ENCODE measurements at places on chromosomes 5 and 9.

- no peak for DNase-seq
Measured at GRCh38 chr5:33477816-33478215, 37.1 kb downstream of the TARS1 start.

DNA sequence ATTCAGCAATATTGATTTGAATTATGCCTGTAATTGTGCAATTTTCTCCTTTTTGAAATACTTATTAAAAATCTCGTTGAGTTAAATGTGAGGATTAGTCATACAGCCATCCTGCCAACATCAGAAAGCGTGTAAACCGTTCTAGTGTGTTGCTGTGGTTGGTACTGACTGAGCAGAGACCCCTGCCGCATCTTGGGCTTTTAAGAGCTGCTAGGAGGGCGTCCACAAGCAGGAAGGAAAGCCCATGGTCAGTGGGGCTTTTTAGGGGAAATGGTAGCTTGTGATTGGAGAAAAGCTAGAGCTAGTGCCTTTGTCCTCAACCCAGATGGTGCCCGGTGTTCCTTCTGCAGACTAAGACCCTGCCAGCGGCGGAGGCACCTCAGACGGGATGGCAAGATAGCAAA, 1.3 kb downstream of the SDHA start:
- DNase-seq, result no peak

- peak; percentile 12 for DNase-seq
Measured at GRCh38 chr5:60668686-60669304, 31.2 kb downstream of the DEPDC1B start.

GRCh38 chr5:126619781-126620180, 19.0 kb downstream of the PHAX start:
- DNase-seq, result no peak

DNA sequence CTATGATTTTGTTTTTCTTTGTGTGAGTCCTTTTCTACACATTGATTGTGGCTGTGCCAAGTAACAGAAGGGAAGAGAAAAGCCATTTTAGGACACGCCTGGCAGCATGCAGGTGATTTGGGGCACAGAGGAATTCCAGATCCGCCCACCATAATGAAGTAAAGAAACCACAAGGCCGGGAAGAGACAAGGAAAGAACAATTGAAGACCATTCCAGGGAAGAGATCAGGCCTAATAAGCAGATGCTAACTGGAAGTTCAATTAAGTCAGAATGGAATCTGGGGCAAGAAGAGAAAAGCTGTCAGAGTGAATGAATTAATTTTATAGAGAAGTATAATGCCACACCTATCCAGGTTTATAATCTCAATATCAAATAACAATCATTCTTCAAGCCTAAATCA, 110.2 kb upstream of the ISL1 start:
- DNase-seq, result no peak

GRCh38 chr5:83564069-83564749, 92.7 kb downstream of the VCAN start:
- no peak for DNase-seq

DNA sequence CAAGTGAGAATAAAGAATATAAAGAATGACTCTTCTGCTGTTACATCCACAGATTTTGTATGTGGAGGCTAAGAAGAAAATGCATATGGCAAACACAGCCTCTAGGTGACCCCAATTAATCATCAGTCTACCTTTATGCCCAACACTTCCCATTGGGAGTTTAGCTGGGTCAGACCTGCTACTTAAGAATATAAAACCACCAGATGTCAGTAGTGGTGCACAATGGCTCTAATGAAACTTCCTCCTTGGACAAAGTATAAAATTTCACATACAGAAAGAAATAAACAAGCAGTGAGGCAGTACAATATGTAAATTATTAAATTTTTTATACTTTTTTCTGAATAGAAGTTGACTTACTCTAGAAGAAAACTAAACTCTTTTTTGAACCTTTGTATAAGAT, 539.9 kb downstream of the BRINP1 start:
- no peak for DNase-seq

- no peak for DNase-seq
Measured at GRCh38 chr5:64644831-64645230, 45.5 kb upstream of the SHISAL2B start.

DNA sequence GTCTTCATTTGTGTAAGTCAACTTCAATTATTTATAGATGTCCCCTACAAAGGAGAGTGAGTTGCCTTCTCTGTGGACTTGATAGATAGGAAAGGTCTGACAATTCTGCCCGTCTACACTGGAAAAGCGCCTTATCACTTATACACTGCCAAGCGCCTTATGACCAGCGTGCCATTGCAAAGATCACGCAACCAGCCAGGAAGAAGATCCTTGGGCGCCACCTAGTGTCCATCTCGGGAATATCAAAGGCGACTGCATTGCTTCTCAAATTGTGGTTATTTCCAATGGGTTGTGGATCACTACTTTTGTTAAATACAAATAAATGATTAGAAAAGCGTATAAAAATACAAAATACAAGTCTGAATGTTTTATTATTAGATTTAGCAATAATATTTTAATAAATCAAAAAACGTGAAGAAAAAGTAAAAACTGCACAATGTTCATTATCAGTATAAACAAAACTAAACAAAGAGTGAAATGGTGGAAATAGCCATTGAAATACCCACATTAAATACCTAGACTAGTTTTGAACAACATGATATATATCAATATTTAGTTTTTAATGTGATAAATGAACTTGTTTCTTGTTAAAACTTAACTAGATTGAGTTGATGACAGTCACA, 27.8 kb downstream of the SUB1 start:
- DNase-seq, result peak; percentile 61

GRCh38 chr9:132948482-132949050, 4.2 kb upstream of the TSC1 start:
- no peak for DNase-seq

DNA sequence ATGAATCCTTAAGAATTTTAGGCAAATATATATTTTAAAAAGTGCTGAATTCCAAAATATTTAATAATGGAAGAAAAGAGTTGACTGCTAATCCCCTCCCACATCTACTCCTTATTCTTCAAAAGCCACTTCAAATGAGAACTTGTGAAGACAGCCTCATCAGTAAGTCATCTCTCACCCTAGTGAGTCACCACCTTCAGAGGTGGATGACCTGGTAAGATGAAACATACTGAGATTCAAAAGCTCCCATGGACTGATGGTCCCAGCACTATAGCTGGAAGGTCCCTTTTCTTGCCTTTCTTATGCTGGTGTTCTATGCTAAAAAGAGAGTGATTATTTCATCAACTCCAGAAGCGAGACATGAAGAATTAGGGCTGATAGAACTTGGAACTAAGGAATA, 37.8 kb upstream of the SPDL1 start:
- no peak for DNase-seq

DNA sequence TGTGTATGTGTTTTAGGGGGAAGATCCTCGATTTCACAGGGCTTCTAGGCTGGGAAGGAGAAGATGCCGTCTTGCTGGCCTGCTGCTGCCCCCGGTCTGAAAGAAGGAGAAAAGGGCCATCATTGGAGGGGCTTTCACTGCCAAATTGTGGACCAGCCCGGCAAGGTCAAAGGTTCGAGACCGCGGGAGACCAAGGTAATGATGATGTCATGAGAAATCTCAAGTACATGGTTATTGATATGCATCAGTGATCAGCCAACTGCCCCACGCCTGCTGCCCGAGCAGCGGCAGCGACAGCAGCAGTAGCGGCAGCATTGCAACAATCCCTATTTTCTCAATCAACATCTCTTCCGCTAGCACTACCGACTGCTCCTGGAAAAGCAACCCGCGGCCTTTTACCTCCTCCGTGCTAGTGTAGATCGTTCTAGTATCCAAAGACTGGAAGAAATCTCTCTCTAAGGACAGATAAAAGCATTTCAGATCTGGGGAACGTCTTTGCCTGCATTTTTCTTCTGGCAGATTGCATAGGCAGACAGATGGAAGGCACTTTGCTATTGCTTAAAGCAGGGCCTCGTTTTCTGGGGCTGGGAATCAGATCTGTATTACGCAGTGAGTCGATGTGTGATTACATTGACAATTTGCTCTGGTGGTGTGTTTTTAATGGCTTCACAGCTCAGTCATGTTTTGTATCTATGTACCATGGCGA, 215.3 kb downstream of the MEF2C start:
- DNase-seq, result no peak

DNA sequence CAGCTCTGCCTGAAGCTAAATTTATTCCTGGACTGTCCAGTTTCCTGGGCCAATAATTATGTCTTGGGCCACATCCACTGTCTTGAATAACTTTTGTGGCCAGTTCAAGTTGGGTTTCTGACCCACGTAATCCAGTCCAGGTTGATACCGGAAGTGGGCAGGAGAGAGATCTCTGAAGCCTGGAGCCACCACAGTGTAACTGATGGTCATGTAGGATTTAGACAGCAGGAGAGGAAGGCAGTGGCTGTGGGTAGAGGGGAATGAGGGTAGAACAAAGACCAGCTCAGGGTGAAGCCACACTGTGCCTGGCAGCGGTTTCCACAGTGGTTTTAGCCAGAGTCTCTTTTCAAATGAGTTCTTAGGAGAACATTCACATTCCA, 30.2 kb downstream of the SH3PXD2B start:
- DNase-seq, result no peak

DNA sequence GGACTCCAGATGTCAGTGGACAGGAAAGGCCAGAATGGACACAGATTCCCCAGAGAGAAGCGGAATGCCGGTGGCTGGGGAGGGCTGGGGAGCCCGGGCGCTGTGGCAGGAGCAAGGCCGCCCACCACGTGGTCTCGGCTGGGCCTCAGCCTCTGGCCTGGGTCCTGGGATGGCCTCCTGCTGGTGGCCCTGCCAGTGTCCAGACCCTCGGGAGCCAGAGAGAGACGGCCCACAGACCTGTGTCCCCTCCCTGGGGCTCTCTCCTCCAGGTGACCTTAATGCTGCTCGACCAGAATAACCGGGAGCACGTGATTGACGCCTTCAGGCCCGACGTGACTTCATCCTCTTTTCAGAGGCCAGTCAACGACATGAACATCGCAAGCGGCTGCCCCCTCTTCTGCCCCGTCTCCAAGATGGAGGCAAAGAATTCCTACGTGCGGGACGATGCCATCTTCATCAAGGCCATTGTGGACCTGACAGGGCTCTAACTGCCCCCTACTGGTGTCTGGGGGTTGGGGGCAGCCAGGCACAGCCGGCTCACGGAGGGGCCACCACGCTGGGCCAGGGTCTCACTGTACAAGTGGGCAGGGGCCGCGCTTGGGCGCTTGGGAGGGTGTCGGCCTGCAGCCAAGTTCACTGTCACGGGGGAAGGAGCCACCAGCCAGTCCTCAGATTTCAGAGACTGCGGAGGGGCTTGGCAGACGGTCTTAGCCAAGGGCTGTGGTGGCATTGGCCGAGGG, 19.0 kb downstream of the FBXW5 start:
- no peak for DNase-seq

GRCh38 chr5:79560771-79561524, 47.0 kb upstream of the HOMER1 start:
- no peak for DNase-seq

- DNase-seq, result no peak
Measured at GRCh38 chr5:173960986-173961385, 28.0 kb upstream of the C5orf47 start.

- DNase-seq, result peak; percentile 26
Measured at GRCh38 chr9:105138306-105138801, 106.1 kb upstream of the SLC44A1 start.

- DNase-seq, result no peak
Measured at GRCh38 chr5:111942201-111942600, 185.2 kb upstream of the NREP start.

Measured in SJSA1 (cell line).